Hematopoietic multipotent progenitor cell treated with erythropoietin and hydrocortisone succinate and interleukin-3 and kit ligand, for 4 days (in vitro differentiated cells): ENCODE measurements at places on chromosomes 6 and 20.

- no peak for DNase-seq
Measured at GRCh38 chr6:105569706-105570105, 166.8 kb upstream of the PREP start.

GRCh38 chr6:19831358-19831757, 5.8 kb upstream of the ID4 start:
- no peak for DNase-seq

- no peak for DNase-seq
Measured at GRCh38 chr6:76072562-76072961, at the start of gene IMPG1. Gene IMPG1, minus strand, starts transcription at chr6:76072662. Its CDS starts 174 bp downstream, at chr6:76072488.

DNA sequence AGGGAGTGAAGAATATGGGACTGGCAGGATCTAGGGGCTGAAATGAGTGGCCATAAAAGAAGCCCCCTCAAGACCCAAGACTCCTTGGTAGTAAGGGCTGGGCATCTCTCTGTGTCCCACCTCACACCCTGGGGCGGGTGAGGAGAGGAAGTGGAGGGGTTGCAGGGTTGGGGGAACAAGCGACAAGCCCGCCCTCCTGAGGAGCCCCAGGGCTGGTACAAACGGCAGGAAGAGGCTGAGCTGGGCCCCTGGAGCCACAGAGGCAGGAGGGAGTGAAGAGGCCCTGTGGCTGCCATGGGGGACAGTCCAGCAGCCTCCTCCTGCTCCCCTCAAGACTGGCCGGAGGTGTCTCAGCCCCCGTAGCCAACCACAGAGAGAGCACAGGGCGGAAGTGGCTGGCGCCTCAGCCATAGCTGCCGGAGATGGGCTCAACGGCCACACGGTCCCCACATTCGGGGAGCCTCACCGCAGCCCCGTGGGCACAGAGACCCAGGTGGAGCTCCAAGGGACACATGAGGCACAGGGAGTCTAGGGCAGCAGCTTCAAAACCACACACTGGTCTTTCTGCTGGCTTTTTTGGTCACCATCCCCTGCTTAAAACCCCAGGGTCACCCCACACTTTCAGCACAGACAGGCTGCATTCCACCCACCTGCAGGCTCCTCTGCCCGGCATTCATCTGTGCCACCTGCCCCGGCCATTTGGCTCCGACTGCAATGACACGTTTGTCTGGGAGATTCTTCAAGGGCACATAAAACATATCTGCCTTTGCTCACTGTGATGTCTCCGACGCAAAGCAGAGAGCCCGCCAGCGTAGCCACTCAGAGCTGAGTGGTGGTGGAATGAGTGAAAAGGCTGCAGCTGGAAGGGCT, 524 bp downstream of the C20orf203 start:
- DNase-seq: peak; percentile 90

GRCh38 chr20:62858058-62858830, 3.4 kb downstream of the TCFL5 start:
- DNase-seq: no peak

DNA sequence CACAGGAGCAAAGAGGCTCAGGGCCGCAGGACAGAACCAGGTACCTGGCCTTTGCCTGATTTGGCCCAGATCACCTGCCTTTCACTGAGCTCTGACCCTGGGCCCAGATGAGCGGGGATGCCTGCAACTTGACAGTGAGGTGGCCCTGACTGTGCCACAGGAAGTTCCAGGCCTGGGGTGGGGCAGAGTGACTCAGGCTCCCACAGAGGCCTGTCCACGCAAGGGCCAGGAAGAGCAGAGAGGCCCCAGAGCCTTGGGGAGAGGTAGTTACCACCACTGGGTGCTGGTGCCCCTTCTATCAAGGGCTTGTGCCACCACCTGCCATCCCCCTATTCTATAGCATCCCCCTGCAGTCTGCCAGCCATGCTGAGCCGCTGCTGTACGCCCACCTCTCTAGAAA, 4.1 kb upstream of the NOL4L start:
- no peak for DNase-seq

DNA sequence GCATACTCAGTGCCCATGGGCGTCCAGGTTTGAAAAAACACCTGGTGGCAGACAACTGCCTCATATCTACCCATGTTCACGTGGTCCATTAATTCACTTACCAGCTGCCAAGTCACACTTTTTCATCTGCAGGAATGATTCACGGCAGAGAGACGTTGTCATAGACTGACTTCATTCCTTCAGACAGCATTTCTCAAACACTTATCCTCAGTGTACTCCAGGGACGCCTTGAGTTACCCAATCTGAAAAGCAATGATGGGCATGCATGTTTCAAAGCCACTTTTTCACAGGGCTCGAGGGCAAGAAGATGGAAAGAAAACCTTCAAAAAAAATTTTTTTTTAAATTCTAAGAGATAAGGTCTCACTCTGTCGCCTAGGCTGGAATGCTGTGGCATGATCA, 6.0 kb downstream of the MMP24OS start:
- DNase-seq: no peak

- DNase-seq: no peak
Measured at GRCh38 chr20:52448513-52449232, 257.1 kb upstream of the ZFP64 start.

DNA sequence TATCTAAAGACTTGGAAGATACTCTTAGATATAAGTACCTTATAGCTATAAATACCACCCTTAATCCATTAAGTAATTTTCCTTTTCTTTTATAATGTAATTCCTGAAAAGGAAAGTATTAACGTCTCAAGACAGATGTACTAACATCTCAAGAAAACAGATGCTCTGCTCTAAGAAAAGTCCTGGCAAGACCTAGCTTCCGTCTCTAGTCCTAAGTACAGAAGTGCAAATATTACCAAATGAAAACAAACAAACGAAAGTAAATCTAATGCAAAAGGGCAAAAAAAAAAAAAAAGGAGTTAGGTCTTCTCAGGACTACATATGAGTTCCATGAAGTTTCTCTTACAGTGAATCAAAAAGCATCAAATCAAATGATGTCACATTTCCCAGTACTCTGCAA, 106.8 kb upstream of the PDE10A start:
- DNase-seq: no peak

DNA sequence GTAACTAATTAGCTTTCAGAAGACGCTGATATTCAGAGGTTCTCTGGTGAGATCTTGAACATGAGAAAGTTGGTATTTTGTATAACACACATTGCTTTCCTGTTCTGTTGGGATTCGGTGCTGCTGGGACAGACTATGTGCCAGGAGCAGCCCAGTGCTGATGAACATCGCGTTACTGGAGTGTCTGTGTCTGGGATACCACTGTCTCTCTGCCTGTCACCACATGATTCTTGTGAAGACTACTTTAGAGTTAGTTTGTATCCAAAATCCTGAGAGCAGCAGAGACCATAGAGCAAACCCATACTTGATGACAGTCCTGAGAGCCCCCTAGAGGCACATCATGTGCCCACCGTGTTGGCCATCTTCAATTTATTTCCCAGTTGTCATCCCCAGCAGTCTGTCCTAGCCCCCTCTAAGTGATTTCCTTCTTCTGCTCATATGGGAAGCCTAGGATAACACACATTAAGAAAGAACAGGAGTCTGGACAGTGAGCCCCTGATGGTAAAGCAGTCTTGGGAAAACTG, 41.8 kb upstream of the TINAG start:
- DNase-seq: peak; percentile 1

DNA sequence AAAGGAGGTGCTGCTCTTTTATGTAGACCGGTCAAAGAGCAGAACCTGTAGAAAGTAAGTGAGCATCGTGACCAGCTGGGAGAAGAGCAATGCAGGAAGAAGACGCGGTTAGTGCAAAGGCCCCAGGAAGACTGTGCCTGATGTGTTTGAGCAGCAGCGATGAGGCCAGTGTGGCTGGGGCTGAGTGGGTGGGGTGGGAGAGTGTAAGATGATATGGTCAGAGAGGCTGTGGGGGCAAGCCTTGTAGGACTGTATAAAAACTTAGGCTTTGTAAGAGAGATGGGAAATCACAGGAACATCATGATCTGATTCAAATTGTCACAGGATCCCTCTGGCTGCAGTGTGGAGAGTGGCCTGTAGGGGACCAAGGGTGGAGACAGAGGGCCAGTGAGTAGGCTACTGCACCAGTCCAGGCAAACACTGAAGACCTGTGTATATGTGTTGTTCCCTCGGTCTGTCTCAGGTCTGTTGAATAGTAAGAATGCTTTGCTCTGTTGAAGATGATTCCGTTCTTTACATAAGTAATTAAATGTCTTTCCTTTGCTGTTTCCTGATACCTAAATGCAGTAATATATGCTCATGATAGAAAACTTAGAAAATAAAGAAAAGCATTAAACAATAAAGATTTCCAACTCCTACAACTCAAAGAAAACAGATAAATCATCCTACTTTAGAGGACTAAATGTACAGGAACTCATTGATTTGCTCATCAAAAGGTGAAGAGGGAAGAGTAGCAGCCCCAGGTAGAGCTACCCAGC, 23.6 kb upstream of the WFDC2 start:
- DNase-seq: peak; percentile 61

DNA sequence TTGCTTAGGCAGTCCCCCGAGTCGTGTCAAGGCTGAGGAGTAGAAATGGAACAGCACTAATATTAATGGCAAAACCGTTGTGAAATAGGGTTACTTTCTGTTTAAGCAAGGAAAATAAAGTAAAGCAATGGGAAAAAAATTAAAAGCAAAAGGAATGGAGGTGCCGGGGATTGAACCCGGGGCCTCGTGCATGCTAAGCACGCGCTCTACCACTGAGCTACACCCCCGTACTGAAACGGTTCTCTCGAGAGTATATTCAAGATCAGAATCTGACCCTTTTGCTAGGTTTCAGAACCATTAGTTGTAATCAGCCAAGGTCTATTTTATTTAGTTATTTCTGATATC, 85.5 kb downstream of the TRIM27 start:
- peak; percentile 86 for DNase-seq

DNA sequence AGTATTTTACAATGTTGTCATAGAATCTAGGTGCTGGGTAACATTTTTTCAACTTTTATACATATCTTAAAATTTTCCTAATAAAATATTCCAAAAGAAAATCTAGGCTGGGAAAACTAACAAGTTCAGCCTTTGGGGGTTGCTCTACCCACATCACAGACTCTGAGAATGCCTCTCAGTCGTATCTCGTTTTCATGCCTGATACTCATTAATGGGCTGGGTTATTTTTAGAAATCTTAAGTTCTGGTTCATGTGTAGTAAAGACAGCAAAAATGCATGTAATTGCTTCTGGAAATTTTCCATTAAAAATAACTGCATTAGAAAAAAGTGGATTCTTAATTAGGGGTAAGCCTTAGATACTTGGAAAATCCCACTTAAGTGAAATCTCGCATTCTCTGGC, 149.3 kb downstream of the SLC24A3 start:
- DNase-seq: no peak

DNA sequence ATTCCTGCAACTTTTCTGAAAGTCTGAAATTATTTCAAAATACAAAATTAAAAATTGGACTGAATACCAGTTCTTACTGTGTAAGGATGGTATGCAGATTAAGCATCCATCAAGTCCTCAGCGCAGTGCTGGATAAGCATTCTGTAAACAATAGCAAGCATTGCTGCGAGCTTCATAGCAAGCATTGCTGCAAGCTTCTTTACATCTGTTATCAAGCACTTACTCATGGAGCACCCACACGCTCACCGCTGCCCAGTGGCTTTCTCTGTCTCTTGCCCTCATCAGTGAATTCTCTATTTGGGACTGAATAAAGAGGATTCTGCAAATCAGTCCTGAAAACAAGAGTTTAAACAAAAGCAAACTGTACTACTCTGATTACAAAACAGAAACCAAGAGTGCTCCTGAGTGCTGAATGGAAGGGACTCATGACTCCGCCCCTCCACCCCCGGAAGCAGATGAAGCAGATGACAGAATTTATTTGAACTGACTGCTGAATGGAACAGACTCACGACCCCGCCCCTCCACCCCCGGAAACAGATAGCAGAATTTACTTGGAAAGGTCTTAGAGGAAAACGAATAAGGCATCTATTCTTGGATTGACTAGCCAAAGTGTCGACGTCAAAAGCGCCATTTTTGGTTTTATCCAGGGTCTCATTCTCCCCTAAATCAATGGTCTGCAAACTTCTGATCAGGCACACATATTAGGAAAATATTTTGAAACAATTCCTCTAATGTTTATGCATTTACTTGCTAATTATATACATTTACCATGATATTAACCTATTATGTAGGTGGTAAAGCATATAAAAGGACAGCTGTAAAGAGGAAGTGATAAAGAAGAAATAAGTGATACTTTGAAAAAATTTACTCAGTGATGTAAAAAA, 22.1 kb upstream of the EYA2 start:
- peak; percentile 5 for DNase-seq

DNA sequence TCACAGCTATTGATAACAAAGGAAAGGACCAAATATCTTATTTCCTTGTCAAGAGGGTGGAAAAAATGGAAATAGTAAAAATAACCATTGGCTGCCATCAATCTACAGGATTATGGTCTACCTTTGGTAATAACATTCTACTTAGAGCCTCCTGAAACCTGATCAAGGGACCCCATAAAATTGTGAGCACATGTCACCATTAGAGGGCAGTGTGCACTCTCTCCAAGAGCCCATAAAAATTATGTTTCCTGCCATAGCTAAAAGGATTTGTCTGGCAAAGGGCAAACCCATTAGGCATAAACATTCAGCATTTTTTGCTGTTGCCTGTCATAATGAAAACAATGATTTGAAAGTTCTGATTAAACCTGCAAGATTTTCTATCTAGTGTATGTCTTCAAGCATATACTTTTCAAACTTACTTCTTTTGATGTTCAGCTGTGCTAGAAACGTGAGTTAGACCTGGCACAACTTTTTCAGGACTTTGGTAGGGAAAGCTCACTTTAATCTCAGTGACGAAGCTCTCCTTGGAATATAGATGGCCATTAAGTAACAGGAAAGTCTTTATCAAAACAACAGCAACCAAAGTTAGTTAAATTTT, 120.7 kb upstream of the ZFP64 start:
- DNase-seq: peak; percentile 68

- no peak for DNase-seq
Measured at GRCh38 chr6:112396221-112396620, 49.1 kb downstream of the RFPL4B start.

DNA sequence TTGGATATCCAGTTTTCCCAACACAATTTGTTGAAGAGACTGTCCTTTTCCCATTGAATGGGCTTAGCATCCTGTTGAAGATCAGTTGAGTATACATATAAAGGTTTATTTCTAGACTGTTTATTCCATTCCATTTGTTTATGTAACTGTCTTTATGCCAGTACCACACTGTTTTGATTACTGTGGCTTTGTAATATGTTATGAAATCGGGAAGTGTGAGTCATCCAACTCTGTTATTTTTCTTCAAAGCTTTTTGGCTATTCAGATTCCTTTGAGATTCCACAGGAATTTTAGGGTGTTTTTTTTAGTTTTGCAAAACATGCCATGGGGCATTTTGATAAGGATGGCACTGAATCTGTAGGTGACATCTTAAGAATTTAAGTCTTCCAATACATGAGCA, 188.3 kb downstream of the BMP7 start:
- DNase-seq: no peak

GRCh38 chr6:42963855-42964605, 3.5 kb downstream of the GNMT start:
- peak; percentile 81 for DNase-seq

DNA sequence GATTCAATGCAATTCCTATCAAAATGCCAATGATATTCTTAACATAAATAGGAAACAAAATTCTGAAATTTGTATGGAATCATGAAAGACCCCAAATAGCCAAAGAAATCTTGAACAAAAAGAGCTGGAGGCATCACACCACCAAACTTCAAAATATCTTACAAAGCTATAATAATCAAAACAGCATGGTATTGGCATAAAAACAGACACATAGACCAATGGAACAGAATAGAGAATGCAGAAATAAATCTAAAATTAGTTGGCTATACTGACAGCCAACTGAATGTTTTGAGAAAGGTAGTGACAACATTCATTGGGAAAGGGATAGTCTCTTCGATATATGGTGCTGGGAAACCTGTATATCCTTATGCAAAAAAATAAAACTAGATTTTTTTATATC, 121.9 kb upstream of the ASCC3 start:
- no peak for DNase-seq

GRCh38 chr20:52497731-52498130, 306.2 kb upstream of the ZFP64 start:
- no peak for DNase-seq
